ENCODE measurements at places on chromosomes 5 and 9.

DNA sequence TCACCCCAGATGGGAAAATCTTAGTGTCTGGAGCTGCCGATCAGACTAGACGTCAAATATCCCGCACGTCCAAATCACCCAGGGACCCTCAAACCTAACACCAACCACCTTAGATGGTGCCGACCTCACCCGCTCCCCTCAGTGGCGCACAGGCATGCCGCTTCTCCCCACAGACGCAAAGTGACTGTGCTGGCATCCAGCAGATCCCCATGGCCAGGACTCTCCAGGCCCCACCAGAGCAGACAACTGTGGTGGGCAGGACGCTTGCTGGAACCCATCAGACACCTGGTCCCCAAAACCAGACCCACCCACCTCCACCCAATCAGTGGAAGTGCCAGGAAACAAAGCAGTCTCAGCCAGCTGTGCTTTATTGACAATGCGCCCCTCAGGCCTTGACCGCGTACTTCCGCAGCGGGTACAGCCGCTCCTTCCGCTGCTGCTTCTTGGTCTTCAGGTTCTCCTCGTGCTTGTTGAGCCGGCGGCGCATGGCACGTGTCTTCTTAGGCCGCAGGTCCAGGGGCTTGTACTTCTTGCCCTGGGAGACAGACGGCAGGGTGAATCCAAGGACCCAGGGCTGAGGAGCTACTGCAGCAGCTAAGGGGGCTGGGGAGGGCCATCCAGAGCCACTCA, 4.1 kb downstream of the RPL35 start:
- DNase-seq: no peak

GRCh38 chr5:62547945-62548630, 30.5 kb upstream of the LRRC70 start:
- DNase-seq: no peak

- peak; percentile 92 for DNase-seq
Measured at GRCh38 chr9:113737517-113738271, 138.4 kb upstream of the ZNF618 start.

DNA sequence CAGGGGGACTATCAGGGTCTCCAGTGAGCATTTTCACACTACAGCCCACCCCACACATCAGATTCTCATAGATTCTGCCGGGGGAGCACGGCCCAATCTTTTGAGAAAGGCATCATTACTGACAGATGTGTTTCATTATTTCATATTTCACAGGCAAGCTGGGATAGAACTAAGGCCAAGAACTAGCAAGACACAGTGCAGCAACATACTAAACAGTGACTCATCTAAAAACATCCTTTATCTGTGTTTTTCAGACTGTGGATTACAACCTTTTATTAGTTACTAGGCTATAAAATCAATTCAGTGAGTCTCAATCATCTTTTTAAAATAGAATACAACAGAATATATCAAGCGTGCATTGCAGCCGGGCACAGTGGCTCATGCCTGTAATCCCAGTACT, 59.8 kb downstream of the CPLANE1 start:
- no peak for DNase-seq

DNA sequence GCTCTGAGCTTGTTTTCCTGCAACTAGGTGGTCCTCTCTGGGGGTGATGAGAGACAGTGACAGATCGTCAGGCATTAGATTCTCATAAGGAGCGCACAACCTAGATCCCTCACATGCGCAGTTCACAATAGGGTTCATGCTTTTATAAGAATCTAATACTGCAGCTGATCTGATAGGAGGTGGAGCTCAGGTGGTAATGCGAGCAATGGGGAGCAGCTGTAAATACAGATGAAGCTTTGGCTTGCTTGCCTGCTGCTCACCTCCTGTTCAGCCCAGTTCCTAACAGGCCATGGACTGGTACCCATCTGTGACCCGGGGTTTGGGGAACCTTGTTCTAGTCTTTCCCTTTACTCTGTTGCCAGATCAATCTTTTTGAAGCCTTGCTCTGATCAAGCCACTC, 89.5 kb upstream of the POU5F2 start:
- DNase-seq: no peak

GRCh38 chr5:114327987-114328386, 33.9 kb upstream of the KCNN2 start:
- no peak for DNase-seq

- no peak for DNase-seq
Measured at GRCh38 chr5:83577036-83577636, 105.6 kb downstream of the VCAN start.

Data from GM23338 (cell line).